ENCODE measurements at places on chromosomes 1 and 21.

DNA sequence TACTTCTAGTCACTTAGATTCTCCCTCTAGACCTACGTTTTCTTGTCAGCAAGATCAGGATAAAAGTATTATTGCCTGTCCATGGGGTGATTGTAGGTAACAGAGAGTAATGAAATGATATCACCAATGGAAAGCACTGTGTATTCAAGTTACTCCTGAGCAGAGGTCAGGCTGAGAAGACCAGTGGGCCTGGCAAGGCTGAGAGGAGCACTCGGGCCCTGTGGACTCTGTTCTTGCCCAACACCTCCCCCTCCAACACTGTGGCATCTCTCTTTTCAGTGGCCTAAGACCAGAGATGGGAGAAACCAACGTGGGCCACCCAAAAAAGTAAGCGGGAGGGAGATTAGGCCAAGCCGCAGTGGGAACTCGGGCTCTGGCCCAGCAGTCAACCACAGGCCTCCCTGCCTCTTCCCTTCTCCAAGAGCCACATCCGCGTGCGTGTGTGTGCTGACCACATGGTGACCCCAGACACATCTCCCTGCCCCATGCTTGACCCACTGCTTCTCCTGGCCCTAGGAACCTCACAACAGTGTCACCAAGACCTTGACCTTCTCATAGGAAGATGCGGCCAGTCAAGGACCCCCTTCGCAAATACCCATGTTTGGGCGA lies 12.3 kb downstream of the RORC start:
- DNase-seq: no peak

GRCh38 chr21:14533499-14534428 lies 12.4 kb downstream of the SAMSN1 start:
- no peak for DNase-seq

DNA sequence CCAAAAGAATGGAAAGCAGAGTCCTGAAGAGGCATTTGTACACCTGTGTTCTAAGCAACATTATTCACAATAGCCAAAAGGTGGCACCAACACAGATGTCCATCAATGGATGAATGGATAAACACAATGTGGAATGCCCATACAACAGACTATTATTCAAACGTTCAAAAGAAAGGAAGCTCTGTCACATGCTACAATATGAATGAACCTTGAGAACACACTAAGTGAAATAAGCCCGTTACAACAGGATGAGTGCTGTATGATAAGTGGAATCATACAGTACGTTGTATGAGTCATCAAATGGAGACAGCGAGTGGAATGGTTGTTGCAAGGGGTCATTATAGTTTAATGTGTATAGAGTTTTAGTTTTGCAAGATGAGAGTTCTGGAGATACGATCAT lies 80.1 kb downstream of the SH3BGR start:
- no peak for DNase-seq

DNA sequence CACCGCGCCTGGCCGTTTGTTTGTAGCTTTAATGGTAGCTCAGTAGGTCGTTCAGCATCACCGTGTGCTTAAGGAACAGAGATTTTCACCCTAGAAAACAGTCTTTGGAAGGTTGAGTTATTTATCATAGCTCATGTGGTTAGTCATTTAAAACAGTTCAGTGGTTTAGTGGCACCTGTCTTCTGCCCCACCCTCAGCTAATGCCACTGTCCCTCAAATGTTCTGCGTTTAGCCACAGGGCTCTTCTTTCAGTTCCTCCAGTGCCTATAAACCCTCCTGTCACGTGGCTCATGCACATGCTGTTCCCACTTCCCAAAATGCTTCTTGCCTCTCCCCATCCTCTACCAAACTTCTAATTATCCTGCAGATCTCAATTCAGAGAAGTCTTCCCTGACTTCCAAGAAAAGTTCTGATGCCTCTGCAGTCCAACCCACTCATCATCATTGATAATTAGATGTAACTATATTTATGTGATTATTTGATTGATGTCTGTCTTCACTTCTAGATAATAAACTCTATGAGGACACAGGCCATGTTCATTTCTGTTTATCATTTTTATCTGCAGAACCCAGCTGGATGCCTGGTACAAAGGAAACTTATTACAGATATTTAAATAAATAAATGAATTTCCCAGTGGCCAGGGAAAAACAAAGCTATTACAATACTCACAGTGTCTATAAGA lies 14.4 kb upstream of the DIPK1A start:
- no peak for DNase-seq

DNA sequence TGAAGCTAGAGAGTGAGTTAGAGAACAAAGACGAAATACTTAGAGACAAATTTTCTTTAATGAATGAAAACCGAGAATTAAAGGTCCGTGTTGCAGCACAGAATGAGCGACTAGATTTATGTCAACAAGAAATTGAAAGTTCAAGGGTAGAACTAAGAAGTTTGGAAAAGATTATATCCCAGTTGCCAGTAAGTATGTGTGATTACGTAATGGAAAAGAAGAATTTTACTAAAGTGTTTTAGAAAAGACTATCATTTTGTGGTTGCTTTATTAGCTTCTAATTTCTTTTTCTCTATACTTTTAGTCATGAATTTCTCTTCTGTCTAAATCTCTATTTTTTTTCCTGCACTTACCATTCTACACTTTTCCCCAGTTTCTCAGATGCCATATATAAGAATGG lies 26.7 kb downstream of the CCDC18 start:
- no peak for DNase-seq

DNA sequence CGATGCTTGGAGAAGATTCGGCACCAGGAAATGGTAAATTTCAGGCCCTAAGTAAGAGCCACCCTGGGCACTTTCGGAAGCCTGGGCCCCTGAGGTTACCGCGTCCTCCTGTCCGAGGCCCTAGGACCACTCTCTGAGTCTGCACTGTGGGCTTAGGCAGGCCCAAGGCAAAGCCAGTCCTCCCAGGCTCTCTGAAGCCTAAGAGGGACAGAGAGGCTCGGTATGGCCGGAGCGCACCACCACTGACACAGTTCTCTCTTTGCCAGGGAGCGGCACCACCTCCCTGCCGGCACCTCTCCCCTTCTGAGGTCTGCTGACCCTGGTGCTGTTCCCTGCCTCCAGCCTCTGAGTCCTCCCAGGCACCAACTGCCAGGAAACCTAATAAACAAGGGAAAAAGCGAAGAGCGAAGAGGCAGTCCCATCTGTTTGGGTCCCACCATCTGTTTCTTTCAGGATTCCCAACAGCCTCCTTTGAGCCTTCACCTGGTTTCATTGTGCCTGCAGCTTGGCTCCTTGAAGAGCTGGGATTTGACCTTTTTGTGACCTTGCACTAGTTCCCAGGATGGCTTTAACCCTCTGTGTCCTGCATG lies 57.7 kb downstream of the VWA5B1 start:
- DNase-seq: no peak

DNA sequence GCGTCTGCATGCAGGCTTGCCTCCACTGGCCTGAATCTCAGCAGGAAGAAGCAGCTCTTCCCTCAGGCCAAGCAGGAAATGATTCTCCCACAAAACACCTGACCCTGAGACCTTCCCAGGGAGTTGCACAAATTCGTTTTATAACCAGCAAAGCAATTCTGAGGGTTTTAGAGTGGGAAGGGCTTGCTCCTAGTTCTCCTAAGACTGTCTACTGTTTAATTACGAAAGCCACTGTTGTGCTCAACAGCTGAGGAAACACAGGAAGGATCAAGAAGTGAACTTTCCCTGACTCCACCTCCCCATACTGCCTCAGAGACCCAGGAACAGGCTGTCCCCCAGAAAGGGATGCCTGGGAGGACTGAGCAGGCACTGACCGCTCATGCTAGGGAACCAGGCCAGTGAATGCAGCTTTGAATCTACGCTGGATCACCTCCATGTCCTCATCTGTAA lies 37.0 kb upstream of the PUM1 start:
- DNase-seq: no peak

- no peak for DNase-seq
Observed at GRCh38 chr1:209342441-209343175, 240.9 kb upstream of the CAMK1G start.

GRCh38 chr1:60918867-60919266 lies 163.5 kb upstream of the NFIA start:
- DNase-seq: no peak
